Vagina (tissue), 2 donors: ENCODE measurements at places on chromosomes 2 and 18.

DNA sequence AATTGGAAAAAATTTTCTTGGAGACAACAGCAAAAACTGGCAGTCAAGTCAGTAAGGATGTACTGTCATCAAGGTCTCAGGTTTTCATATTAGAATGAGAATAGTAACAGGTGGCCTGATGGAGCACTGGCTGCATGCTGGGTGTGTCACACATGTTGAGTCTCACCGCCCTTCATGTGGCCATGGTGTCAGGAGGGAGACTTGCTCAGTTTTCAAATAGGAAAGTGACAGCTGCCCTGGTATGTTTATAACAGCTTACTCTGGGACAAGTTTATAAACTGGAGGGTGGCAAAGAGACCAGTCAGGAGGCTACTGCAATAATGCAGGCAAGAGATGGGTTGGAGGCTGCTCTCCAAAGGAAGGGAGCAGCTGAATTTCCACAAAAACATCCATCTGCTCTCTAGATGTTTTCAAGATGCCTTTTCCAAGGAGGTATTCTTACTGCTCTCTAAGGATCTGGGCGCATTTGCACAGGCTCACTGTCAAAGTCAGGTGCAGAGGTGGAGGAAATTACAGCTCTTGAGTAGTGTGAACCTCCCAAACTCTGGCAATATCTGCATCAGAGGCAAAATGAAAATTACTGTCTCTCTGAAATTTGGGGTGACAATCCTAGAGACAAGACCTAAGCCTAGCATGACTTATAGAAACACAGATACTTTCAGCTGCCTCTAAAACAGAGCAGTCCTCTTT lies 321.9 kb upstream of the RAB12 start:
- DNase-seq = no peak

GRCh38 chr2:54526226-54526879 lies 70.2 kb downstream of the SPTBN1 start:
- no peak for DNase-seq

- no peak for DNase-seq
These were observed 319.3 kb upstream of the UBE2E3 start for GRCh38 chr2:180660881-180661685.

- no peak for DNase-seq
These were observed 79.5 kb upstream of the OTOF start for GRCh38 chr2:26557244-26557925.

GRCh38 chr18:37516361-37516853 lies 49.2 kb downstream of the CELF4 start:
- no peak for DNase-seq

GRCh38 chr2:180219491-180219890 lies 212.4 kb upstream of the CWC22 start:
- DNase-seq = no peak

DNA sequence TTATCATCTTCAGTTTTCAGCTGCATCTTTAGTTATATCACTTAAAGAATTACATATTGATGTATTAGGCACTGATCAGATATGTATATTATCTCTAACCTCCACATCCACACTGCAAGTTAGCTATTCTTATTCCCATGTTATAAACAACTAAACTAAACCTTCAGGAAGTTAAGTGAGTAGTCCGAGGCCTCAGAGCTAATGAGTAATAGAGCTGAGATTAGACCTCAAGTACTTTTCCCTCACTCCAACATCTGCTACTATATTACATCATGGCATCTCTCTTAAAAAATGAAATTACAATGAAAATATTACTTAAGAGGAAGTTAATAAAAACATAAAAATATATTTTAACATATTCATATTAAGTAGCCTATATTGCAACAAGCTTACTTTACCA lies 183.6 kb upstream of the MAP2 start:
- no peak for DNase-seq

DNA sequence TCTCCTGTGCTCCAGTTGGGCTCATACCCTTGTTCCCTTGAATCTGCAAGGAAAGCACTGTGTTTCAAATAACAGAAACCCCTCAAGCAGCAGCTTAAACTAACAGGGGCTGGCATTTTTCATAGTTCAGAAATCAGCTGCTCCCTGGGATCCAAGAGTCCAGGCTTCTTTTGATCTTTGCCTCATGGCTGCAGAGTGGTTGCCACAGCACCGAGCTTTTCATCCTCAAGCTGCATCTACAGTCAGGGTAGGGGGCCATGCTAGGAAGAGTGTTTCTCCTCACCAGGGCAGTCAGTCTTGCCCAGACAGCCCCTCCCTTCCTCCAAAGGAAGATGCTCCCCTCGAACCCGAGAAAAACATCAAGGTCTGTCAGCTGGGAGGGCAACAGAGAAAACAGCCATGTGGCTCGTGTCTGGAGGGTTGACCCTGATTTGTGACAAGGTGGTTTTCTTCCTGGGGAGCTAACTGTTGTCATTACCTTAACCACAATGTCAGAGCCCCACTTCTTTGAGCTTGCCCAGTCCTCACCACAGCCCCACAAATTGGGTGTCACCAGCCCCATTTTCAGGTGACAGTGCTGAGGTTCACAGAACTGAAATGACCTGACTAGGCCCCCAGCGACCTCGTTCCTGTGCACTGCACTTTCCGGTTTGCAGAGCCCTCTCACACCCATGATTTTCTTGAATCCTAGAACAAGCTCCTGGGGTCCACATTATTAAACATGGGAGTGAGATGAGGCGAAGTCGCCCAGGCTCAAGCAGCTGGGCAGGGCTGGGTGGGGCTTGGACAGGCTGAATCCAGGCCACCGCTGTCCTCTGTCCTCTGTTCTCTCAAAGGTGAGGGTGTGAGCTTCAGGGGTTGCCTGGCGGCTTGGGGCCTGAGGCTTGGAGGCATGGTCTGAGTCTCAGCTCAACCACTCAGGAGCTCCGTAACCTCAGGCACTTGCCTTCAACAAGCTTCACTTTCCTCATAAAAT lies 21.9 kb downstream of the ATOH8 start:
- DNase-seq = no peak

DNA sequence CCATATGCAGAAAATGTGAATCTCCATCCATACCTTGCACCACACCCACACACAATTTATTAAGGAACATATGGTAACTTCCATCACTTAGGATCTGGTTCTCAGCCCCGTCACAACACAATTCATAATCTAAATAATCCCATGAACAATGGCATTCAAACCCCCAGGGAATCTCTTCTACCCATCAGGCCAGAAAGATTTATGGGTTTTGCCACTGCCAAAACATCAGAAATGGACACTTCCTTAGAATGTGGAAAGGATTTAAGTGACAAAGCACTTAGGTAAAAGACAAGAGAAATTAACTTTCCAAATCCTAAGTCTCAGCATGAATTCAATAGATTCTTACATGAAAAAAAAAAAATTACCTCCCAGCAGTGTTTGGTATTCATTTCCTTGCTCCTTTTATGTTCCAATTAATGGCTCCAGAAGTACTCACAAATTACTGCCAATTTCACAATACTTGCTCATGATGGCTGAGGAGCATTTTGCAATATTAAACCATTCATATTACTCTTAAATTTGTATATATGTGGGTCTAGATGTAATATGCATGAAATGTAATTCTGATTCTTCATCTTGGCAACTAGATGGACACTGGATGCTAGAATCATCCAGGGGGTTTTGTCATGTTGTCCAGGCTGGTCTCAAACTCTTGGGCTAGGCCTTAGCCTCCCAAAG lies 56.5 kb upstream of the TMEM247 start:
- no peak for DNase-seq

DNA sequence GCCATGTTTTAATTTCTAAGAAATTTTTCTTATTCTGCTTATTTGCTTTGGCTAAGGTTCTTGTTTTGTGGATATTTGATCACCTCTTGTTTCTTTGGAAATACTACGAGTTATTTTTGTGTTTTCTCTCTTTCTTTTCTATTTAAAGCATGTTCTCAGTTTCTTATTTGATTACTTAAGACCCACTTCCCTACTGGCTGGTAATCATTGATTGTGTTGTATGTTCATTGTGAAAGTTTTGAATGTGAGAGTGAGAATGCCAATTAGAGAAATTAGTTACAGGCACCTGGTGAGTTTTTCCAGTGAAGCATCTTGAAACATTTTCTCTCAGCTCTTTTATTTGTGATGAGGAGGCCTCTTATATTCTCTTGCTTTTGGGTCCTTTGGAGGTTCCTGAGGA lies 226.7 kb upstream of the MC4R start:
- no peak for DNase-seq

DNA sequence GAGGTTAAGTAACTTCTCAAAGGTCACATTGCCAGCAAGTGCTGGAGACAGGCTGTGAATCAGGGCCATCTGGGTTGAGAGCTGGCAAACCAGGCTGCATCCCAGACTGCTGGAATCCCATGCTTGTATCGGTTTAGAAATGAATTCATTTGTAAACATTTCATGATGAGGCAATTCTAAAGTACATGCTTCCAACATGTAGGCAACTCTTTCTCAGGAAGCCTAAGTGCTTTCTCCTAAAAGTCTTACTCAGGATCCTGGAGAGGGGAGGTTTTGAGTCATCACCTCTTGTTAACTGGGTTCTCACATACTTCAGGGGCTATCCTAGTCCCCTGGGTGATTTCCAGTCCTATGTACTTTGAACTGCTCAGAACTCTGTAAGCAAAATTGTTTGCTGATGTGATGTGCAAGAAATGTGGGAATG lies 416.5 kb downstream of the MEIS1 start:
- DNase-seq = no peak

GRCh38 chr18:75199327-75199726 lies 9.6 kb downstream of the PTGR3 start:
- DNase-seq = no peak

- DNase-seq = no peak
These were observed 61.1 kb upstream of the MCFD2 start for GRCh38 chr2:46976556-46977279.

GRCh38 chr2:144671695-144672455 lies 152.0 kb upstream of the ZEB2 start:
- DNase-seq = no peak

DNA sequence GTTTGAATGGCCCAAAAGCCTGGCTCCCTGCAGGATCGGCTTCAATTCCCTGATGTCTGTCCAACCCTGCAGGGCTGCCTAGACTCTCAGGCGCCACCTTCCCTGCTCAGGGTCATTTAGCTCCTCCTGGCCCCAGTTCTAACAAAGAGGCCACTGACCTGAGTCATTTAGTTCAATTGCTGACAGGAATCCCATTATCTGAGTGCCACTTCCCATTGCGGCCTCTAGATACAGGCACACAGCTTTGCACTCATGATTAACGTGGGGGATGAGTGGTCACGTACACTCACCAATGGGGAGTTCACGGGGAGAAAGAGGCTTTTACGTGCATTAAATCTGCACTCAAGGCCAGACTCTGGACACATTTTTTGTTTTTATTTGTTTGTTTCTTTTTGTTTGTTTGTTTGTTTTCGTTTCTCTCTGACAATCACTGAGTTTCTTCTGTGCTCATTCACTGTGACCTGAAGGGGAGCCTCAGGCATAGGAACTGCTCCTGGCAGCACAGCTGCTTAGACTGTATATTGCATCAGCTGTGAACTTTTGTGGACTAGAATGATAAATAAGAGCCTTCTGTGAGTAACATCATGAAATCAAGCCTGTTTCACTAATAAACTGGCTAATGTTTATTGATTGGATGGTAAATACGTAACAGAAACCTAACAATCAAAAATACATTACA lies 118.9 kb upstream of the CTNNA2 start:
- DNase-seq = no peak

GRCh38 chr2:207983641-207984042 lies 41.7 kb downstream of the PLEKHM3 start:
- no peak for DNase-seq

DNA sequence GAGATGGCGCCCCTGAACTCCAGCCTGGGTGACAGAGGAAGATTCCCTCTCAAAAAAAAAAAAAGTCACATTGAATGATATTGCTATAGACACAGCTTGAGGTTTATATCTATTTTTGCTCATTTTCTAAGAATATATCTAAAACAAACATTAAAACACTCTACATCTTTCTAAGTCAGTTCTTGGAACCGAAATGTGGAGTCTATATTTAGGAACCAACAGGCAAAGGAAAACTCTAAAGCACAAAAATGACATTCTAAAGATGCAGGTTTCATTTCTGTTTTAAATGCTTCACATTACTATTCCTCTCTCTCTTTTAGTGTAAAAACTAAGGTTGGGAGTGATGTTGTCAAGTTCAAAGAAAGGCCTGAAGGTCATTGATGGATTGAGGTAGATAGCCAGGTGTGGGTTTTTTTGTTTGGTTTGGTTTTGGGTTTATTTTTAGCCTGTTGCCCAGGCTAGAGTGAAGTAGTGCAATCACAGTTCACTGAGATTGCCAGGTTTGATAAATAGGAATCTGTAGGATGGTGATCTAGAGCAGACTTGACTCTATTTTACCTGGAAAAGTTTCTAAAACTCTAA lies 194.0 kb upstream of the RBBP8 start:
- no peak for DNase-seq

DNA sequence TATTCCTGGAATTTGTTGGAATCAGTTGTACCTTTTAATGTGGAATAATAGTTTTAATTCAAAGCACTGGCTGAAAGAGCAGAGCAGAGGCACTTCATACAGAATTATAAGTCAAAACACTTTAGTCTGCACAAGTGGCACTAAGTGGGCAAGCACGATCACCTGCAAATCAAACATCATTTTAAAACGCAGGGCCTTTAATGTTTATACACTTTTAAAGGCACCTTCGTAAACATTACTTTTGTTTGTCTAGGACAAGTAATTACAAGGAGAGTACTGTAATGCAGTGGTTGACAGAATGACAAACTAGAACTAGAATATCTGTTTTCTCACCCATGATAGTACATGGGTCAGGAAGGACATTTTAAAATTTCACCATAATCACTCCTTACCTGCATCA lies 36.4 kb downstream of the LANCL1 start:
- no peak for DNase-seq

DNA sequence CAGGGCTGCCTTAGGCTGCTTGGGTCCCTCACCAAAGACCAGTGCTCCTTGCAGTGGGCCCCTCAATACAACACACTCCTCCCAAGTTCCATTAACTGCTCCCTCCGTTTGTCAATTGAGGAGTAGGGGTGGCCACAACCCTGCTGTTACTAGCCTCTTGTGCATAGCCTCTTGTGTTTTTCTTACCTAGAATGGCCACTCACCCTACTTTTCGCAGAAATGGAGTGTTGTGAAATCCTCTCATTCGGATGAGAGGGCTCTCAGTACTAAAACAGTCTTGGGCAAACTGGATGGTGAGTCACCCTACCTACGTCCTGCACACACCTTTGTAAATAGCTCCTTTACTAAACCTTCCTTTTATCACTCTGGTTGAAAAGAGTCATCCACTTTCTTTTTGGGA lies 253.9 kb downstream of the OSR1 start:
- no peak for DNase-seq

DNA sequence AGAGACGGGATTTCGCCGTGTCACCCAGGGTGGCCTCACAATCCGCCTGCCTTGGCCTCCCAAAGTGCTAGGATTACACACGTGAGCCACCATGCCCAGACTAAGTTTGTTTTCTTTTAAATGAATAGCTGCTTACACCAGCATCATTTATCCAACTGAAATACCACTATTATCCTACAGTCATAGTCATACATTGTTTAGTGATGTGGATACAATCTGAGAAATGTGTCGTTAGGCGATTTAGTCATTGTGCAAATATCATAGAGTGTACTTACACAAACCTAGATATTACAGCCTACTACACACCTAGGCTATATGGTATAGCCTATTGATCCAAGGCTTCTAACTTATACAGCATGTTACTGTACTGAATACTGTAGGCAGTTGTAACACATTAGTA lies 10.3 kb downstream of the ZC3H15 start:
- DNase-seq = no peak

- no peak for DNase-seq
These were observed 24.5 kb downstream of the SRBD1 start for GRCh38 chr2:45586600-45586999.

GRCh38 chr2:69837533-69837932 lies 8.1 kb downstream of the GMCL1 start:
- DNase-seq = no peak

GRCh38 chr2:241479026-241479898 lies 29.1 kb downstream of the STK25 start:
- DNase-seq = no peak
